ENCODE measurements at places on chromosomes 12 and 14. TPM values are rescaled to one million over a fixed set of nuclear protein-coding genes. Genes with fewer than 3 reads are reported as not detected.

- DNase-seq, result no peak
Measured at GRCh38 chr12:19891936-19892591, 452.8 kb downstream of the AEBP2 start.

DNA sequence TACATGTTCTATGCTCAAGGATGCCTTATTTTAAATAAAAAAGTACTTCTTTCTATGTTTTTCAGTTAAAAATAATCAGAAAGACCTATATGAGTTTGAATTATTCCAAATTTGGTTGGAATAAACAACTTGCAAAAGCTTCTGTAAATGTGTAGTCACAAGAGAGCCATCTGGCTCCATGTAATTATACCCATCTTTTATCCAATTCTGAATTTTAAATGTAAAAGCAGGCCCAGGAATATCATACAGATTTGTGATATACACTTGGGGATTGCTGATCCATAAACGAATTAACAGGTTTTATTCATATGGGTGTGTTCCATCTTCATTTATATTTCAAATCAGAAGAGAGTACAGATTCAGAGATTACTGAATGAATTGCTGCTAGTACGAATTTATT is 329.2 kb upstream of the LRFN5 start:
- no peak for DNase-seq

GDF3 gene
- total RNA-seq, result not detected

DNA sequence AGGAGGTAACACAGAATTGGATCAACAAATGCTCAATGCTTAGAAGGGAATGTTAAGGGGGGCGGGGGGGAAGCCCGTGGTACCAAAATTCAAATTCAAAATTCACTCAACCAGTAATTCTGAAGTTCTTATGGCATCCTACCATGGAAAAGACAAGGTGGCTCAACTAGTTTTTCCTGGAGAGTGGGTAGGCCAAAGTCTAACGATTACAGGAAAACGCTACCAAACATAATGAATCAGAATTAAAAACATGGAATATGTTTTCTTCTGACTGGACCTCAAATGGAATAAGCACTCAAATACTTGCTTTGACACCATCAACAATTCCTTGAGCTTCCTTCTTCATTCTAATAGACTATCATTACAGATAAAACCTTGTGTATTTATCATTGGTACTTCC is 2.3 kb downstream of the NACA start:
- DNase-seq, result no peak

REC8 gene
- 22.1 TPM for total RNA-seq

GRCh38 chr14:59239022-59239421 is 50.6 kb downstream of the DAAM1 start:
- no peak for DNase-seq
